ENCODE measurements at places on chromosomes 5 and 9.
A peak's percentile ranks its signal among the peaks of the same experiment; 100 is the strongest.

GRCh38 chr9:13116292-13116691, 163.2 kb downstream of the MPDZ start:
- no peak for DNase-seq

- no peak for DNase-seq
Measured at GRCh38 chr5:53123702-53124101, 14.1 kb upstream of the MOCS2 start.

- no peak for DNase-seq
Measured at GRCh38 chr9:136157477-136158265, 39.0 kb upstream of the TMEM250 start.

DNA sequence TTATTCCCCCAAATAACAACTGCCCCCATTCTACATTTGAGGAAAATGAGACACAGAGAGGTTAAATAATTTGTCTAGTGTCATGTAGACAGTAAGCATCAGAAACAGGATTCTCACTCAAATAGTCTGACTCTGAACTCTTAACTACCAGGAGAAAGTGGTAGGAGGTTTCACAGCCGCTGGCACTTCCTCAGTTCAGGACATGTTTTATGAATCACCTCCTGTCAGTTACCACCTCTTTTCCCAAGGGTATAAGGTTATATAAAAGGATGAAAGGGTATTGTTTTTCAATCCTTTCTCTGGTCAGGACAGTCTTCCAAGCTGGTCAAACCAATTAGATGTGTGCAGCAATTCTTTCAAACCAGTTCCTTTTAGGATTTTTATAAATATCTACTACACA, 52.1 kb downstream of the TSSK1B start:
- DNase-seq: peak; percentile 77

DNA sequence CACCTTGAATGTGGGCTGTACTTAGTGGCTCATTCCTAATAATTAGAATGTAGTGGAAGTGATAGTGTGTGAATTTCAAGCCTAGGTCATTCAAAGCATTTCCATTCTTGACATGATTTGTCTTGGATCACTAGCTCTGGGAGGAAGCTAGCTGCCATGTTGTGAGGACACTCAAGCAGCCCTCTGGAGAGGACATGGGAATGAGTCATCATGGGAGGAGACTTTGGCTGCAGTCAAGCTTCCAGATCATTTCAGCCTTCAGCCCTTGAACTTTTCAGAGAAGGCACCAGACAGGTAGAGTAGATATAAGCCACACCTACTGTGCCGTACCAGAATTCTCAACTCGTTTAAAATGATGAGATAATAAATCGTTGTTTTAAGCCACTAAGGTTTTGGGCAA, 506.9 kb downstream of the ZNF608 start:
- no peak for DNase-seq

- no peak for DNase-seq
Measured at GRCh38 chr5:9339206-9339818, 206.6 kb downstream of the SEMA5A start.

GRCh38 chr9:135474915-135475314, 4.7 kb upstream of the PPP1R26 start:
- DNase-seq: no peak

GRCh38 chr5:42022383-42022972, 97.4 kb downstream of the FBXO4 start:
- no peak for DNase-seq

Data from mammary epithelial cell (primary cell).